NCI-H345 (cell line): ENCODE measurements at places on chromosomes 5 and 9.

- DNase-seq = no peak
Measured at GRCh38 chr9:133788045-133788818, 50.1 kb upstream of the SARDH start.

DNA sequence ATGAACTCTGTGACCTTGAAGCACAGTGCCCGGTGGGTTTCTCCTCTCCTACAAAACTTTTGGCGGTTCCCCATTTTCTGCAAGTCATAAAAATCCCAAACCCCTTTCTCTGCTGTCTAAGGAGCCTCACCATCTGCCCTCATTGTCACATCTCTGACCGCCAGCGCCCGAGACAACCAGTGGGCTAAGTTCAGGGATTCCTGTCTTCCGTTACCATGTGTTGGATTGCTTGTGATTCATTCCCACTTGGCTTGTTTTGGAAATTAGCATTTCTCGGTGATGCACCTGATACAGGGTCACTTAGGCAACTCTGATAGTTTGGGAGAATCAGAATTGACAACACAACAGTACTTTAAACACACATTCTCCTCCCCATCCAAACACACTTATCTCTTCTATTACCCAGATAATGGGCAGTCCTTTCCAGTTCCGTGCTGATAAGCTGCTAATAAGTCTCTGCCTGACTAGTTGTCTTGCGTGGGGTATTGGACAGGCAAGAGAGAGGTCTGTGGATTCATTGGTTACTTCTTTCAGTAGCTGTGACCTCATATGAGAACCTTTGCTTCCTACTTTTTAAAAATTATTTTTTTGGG, 70.0 kb upstream of the KLF4 start:
- DNase-seq = no peak

GRCh38 chr9:115930472-115930871, 223.1 kb upstream of the PAPPA start:
- DNase-seq = no peak

DNA sequence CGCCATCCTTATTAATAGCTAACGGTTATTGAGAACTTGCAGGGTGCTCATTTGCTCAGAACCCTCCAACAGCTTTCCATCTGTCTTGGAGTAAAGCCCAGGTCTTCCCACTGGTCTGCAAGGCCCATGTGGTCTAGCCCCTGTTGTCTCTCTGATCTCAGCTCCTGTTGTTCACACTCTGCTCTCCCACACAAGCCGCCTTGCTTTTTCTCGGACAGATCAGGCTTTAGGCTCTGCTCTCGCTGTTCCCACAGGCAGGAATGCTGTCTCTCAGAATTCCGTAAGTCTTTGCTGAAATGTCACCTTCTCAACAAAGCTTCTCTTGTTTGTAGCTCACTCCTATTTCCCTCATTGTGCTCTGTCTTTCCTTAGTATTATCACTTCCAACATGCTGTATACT, 34.3 kb downstream of the GPR107 start:
- no peak for DNase-seq

GRCh38 chr5:158409507-158409906, 550.6 kb upstream of the CLINT1 start:
- DNase-seq = no peak

GRCh38 chr5:4883360-4883759, 256.8 kb upstream of the ADAMTS16 start:
- DNase-seq = no peak

GRCh38 chr5:177368869-177369644, 11.3 kb downstream of the RGS14 start:
- DNase-seq = no peak

- DNase-seq = no peak
Measured at GRCh38 chr5:113112435-113112834, 135.8 kb downstream of the DCP2 start.

DNA sequence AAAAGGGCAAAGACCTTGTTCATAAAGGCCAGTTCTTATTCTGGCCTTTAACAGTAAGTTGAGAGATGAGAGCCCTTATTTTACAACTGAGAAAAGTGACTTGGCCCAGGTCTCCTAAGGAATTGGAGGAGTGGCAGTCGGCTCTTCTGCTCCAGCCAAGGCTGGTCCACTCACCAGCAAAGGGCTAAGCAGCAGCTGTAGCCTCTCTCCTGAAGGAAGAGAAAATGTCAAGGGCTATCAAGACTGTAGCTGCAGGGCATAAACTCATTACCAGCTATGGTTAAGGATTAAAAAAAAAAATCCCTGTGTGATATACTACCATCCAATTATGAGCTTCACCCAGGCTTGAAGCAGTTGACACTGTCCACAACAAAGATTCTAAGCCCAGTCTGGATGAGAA, 138.6 kb upstream of the RAD23B start:
- no peak for DNase-seq

DNA sequence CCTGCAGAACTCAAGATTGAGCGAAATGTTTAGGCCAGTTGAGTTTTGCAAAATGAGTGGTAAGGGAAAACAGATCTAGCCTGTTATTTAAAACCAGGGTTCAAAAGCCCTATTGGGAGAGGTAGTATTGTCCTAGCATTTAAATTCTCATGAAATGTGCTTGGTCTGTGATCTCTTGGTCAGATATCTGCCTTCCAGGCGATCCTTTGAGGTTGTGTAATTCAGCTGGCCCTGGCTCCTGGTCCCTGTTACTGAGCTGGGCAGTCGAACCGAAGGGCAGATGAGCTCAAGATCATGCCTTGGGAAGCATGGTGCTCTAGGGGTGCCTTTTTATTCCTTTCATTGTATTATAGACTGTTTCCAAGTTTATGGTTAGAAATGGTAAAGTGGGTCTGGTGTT, 14.4 kb downstream of the SAP30L start:
- DNase-seq = no peak

DNA sequence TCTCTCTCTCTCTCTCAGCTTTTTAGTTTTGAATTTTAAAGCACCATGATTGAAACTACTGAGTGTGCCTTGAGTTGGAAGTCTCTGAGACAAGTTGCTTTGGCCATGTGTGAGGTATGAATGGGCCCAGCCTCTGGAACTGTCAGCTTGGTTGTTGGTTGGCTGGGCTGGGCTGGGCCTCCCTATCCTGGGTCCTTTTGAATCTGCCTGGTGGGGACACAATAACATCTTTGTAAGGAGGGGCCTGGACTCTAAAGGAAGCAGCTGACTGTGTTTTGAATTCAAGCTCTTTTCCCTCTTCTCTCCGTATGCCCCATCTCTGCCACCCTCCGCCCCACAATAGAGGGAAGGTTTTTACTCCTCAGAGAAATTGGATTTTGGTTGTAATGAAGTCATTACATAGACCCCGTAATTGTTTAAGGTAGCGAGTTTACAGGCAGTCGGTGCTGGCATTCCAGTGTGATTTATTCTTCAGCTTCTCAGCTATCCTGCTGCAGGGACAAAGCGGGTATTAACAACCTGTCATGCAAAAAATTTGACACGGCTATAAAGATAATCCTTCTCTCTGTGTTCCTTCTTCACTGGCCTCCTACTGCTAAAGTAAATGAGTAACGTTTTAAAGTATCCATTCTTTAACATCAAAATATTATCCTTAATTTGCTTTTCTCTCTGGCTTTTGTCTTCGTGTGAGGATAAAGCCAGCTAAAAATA, 105.4 kb downstream of the DAPK1 start:
- no peak for DNase-seq

GRCh38 chr5:179124853-179125788, 64.9 kb downstream of the ZNF354C start:
- DNase-seq = no peak

GRCh38 chr9:73738741-73739530, 587.3 kb downstream of the ANXA1 start:
- no peak for DNase-seq

GRCh38 chr5:14267991-14268708, 125.0 kb downstream of the TRIO start:
- DNase-seq = no peak

DNA sequence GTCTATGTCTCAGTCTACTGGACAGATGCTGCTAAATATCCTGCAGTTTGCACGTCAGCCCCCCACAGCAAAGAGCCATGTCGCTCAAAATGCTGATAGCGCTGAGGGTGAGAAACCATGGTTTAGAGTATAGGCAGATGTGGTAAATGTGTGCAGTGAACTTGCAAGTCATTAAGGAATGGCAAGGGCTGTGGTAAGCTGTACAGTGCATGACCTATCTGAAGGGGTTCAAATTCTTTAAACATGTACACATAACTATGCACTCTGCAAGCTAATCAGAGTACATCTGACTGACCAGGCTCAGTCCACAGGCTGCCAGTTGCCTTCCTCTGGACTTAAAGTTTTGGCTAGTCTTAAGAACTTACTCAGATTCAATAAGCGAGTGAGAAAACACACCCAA, 170.7 kb downstream of the CFAP90 start:
- no peak for DNase-seq

DNA sequence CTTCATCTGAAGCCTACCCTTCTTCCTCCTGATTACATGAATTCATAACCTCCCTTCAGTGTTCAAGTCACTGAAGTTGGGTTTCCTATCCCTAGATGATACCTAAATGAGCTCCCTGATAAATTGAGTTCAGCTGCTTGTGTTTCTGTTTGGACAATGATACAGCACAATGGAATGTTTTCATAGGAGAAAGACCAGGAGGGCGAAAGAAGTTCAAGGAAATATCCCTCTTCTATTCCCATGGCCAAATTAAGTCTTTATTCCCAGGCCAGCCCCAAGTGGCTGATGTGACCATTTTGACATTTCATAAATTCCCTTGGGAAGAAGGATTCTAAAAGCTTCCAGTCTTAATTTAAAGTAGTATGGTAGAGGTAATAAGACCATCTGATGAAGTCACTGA, 555.8 kb upstream of the CLINT1 start:
- DNase-seq = no peak

GRCh38 chr5:123112196-123112595, 23.2 kb downstream of the PRDM6 start:
- DNase-seq = no peak

- no peak for DNase-seq
Measured at GRCh38 chr9:3136686-3137346, 292.9 kb upstream of the PUM3 start.

DNA sequence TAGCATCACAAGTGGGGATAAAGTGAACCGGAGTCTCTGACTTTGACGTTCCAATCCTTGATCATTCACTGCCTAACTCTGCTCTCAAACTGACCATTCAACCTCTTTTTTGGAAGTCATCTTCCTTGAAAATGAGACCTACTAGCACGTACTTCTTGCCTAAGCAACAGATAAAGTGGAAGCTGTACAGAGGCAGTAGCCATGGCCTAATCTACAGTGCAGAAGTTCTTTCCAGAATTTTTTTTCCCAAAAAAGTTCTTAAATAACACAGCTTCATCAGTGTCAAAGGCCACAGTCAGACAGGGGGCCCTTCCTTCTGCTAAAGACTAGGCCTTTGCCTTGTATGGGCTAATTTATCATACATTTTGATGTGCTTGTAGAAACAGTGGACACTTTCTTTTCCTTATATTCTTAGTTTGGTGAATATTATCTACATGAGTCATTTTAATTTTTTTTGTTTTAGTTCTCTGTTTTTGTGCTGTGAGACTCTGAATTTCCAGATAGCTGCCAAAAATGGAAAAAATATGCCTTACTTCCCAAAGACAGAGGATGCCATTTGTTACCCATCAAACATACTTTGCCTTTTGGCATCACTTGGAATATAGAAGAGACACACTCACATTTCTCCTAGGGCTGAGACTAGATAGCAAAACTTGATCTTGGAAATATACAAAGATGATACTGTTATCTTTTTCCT, 96.3 kb upstream of the VCAN start:
- DNase-seq = no peak

DNA sequence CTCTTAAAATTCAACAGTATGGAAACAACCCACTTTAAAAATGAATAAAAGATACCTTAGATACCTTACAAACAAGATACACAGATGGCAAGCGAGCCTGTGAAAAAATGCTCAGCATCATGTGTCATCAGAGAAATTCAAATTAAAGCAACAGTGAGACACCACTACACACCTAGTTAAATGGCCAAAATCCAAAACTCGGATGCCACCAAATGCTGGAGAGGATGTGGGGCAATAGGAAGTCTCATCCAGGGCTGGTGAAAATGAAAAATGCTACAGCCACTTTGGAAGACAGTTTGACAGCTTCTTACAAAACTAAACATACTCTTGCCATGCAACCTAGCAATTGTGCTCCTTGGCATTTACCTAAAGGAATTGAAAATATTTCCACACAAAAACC, 17.9 kb downstream of the DUSP1 start:
- DNase-seq = no peak

DNA sequence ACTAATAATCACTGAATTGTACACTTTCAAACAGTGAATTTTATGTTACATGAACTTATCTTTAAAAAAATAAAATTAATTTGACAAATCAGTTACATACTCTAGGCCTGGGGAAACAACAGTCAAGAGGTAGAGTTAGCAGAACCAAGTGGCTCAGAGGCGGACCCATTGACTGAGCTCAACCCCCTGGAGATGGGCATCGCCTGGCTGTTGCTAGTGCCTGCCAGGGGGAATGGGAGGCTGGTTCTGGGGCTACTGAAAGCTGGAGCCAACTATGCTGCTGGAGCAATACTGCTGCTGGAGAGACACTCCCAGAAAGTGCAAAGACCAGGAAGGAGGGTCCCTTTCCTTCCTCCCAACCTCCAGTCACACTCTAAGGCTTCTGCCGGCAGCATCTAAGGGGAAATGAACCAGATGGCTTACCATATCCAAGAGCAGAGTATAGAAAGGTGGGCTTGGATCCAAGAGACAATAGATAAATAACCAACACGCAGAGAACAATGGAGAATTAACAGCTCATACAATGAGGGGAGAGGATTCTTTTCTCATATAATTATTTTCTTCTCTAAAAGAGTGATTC, 40.3 kb upstream of the ANKRD55 start:
- DNase-seq = peak; percentile 9

DNA sequence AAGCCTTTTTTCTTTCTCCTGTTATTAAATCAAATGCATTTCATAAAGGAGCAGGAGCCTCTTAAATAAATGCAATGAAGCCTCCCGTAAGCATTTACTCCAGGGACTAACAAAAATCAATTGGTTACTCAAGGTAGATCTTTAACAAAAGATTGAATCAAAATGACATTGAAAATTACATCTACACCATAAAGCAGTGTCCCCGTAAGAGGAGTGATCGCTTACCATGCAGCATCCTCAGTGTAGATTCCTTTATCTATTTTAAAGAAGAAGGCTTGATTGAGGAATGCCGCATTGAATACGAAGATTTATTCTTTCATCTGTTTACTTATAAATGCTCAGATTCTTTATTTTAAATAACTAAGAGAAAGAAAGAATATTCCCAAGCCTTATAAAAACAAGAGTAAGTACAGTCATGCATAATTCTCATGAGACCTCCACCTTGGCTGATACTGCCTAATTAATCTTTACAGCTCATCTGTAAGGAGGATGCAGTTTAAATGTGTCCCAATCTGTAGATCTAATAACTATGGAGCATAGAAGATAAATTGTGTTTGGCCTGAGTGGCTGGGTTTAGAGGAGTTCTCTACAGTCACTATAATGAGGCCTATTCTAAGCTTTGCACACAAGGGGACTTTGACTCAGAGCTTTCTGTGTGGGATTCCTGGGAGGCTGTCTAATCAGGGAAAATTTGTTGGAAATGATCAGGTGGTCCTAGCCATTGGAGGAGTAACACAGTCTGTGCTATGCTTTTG, 55.1 kb downstream of the PLPPR1 start:
- no peak for DNase-seq
